ENCODE measurements at places on chromosomes 6 and 20.

DNA sequence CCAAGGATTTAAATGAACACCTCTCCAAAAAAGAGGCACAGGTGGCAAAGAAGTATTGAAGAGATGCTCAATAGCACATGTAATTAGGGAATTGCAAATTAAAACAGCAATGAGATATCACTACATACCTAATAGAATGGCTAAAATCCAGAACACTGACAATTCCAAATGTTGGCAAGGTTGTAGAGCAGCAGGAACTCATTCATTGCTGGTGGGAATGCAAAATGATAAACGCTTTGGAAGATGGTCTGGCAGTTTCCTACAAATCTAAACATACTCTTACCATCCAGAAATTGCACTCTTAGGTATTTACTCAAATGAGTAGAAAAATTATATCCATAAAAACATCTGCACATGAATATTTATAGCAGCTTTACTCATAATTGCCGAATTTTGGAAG, 17.0 kb downstream of the CD93 start:
- no peak for DNase-seq

- no peak for DNase-seq
These were observed 35.9 kb upstream of the MDFI start for GRCh38 chr6:41602422-41602743.

GRCh38 chr20:6708010-6708409, 59.5 kb upstream of the BMP2 start:
- no peak for DNase-seq

DNA sequence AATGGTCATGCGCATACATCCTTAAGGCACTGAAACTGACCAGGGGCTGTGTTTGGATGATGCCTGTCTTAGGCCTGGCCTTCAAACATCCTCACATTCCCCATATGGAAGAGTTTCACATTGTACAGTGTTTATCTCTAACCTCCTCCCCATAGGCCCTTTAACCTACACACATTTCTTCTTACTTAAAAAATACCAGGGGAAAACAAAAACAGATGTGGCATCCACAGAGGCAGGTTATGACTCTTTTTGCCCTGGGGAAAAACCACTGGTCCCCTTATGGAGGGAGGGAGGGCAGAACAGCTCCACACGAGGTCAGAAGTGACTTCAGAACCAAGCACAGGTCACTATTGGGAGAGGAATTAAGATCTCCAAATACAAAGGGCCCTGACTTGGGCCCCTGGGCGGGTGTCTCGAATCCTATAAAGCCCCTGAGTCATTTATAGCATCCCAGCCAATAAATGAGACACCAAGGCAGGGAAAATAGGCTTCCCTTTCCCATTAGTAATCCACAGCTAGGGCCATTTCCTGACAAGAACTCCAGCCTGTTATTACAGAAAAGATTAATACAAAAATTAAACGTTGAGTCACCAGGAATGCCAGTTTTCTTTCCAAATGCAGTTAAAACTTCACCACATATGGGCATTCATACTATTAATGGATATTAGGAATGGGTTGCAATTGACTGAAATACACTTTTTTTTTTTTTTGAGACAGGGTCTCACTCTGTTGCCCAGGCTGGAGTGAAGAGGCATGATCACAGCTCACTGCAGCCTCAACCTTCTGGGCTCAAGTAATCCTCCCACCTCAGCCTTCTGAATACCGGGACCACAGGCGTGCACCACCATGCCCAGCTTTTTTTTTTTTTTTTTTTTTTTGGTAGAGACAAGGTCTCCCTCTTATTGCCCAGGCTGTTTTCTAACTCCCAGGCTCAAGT, 107.2 kb downstream of the ATP9A start:
- DNase-seq: no peak

DNA sequence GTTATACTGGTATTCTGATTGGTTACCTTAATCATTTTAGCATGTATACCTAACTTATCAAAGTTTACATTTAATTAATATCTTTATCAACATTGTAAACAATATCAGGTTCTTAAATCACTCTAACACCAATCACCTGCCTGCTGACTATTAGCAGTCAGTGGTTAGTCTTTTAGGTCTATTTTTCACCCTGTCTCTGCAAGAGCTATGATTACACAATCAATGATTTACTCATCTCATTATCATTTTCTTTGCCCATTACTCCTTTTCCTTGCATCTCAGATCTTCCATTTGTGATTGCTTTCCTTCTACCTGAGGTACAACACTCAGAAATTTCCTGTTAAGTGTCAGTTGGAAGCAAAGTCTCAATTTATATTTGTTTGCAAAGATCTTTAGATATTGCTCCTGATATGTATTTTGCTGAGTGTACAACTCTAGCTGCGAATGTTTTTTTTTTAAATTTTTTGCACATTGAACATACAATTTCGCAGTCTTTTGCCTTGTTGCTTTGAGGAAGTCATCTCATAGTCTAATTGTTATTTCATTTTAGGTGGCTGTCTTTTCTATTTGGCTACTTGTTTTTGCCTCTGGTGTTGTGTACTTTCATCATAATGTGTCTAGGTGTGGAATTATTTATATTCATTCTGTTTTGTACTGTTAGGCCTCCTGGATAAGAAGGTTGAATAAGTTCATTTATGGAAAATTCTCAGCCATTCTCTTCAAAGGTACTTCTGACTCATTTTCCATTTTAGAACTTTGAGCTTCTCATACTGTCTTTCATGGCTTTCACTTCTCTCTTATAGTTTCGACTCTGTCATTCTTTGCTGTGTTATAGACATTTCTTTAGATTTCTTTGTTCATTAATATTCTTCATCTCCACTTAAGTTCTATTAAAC, 104.9 kb upstream of the CEP162 start:
- DNase-seq: no peak

- no peak for DNase-seq
These were observed 10.3 kb downstream of the KIF25 start for GRCh38 chr6:168007592-168008338.

- no peak for DNase-seq
These were observed 17.2 kb upstream of the FAM50B start for GRCh38 chr6:3831761-3832530.

GRCh38 chr6:98831959-98832283, 2.5 kb upstream of the POU3F2 start:
- no peak for DNase-seq

DNA sequence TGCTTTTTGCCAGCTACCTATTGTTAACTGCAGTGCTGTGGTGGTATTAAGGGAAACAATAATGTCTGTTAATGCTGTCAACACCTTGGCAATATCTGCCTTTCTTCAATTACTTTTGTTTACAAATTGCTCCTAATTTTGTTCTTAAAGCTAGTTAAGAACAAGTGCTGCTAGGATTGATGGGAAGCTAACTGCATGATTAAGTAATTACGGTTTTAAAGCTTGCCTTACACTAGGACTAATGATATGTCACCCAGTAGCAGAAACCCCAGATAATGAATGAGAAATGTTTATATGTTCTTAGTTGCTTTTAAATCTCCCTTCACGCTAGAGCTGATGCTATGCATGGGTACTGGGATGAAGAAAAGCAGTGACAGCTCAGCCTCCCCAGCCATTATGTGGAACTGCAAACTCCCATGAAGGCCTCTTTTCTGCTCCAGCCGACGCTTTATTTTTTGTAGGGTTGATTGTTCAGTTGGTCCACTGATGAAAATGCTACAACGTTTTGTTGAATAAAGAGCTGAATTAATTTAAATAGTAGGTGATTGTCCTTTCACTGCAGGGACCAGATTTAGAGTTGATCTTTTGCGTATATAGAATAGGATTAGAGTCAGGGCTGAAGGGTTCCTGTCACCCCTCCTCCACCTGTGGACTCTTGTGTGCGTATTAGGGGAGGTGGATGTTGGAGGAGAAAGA, 610.5 kb downstream of the TFAP2B start:
- DNase-seq: no peak

- peak; percentile 18 for DNase-seq
These were observed 517.6 kb downstream of the CD83 start for GRCh38 chr6:14635195-14635594.

DNA sequence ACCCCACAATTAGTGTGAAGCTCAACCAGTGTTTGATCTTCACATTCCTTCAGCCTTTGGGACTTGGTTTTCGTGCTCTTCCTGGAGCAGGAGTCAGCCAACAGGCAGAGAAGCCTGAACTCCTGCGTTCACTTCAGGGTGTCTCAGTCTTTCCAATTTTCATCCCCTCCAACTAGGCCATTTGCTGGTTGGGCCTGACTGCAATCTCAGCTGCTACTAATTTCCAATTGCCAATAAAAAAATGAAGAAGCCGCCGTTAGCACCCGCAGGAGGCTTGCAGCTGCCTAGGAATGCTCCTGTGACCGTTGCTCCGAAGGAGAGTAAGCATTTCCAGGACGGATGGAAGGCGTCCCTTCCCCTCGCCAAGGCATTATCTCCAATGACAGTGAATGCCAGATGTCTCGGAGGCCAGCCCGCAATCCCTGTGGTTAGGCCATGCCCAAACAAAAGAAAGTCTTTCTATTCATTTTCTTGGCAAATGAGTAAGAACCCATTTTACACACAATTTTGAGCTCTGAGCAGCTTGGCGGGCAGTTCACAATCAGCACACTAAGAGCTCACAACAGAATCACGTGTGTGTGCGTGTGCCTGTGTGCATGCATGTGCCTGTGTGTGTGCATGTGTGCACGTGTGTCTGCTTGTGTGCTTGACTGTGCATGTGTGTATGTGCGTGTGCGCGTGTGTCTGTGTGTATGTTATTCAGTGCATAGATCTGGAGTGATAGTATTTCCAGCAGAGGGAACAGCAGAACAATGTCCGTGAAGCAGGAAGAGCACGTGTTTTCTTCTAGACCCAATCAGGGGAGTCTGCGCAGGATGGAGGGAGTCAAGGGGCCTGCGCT, 301.2 kb downstream of the SMOC2 start:
- DNase-seq: no peak

- no peak for DNase-seq
These were observed 977 bp upstream of the SMAP1 start for GRCh38 chr6:70666706-70667105.

DNA sequence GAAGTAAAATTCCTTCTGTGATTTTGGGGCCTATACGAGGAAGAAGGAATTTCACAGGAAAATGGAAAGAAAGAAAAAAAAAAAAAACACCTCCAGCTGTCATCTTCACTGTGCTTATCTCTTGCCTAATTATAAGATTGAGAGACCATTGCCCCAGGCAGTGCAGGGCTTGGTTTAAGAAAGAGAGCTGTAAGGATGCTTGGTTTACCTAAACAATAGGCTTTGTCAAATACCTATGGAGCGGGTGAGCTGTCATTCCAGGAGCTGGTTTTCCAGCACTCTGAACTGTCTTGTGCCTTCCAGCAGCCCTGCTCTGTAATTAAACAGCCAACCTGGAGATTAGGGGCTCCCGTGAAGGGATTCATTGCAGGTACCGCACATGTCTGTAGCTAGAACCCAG, 137.8 kb downstream of the EDN3 start:
- DNase-seq: no peak

- DNase-seq: no peak
These were observed 100.6 kb upstream of the MLIP start for GRCh38 chr6:54010340-54011276.

DNA sequence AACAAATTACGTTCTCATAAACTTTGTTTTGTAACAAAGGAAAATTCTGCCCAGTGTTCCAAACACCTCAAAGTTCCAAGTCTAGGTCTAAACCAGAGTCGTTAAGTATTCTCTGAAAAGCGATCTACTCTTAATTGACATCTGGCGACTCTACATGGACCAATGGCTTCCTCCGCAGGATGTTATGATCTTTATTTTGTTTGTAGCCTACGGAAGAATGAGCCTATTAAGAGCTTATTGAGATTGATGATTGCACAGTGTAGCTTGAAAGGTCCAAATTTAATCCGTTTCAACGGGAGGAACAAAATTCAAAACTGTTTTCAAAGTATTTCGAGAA, 61.1 kb downstream of the FAM217A start:
- DNase-seq: no peak
